ENCODE measurements at places on chromosomes 2 and 18.

DNA sequence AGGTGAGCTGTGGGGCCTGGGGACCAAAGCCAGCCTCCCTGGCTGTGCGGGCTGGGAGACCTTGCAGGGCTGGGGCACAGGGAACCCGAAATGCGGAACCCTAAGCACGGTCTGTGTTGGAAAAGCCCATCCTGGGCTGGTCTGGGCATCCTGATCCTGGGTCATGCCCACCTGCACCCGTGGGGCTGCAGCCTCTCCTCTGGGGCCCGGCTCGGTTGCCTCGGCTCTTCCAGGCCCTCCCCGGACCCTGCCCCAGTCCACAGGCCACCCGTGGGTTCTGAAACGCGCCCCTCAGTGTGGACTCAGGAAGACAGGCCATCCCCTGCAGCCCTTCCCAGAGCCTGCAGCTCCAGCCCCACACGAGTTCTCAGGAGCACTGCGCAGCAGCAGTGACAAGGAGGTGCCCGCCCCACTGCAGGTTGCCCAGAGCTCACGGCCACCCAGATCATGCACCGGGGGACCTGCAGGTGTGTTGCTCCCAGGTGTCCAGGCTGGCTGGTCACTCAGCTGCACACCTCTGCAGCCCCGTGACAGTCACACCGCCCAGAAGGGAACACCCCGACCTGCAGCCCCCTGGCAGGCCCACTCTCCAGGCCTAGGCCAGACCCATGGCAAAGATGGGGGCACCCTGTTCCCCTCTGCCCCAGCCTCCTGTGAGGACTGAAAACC is 12.2 kb upstream of the NFATC1 start:
- no peak for DNase-seq

- no peak for DNase-seq
Observed at GRCh38 chr2:201348758-201349157, 8.4 kb downstream of the FLACC1 start.

- no peak for DNase-seq
Observed at GRCh38 chr2:1136846-1137245, 186.2 kb downstream of the SNTG2 start.

- no peak for DNase-seq
Observed at GRCh38 chr2:154713675-154714074, 15.2 kb downstream of the KCNJ3 start.

DNA sequence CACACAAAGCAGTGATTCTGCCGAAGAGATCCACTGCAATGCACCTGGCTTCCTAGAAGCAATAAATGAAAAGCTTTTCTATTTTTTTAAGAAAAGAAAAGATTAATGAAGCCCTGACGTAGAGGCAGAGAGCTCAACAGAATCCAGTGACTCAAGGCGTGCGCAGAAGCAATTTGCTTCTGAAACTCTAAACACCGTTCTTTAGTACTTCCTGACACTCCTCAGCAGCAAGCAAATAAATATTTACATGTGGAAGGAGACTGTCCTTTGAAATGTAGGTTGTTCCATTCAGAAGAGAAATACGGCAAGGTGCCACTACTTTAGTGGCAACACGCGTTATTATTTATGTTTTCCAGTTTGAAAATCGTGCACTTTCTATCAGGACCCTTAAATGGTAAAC is 126.2 kb upstream of the ZNF516 start:
- DNase-seq = no peak

DNA sequence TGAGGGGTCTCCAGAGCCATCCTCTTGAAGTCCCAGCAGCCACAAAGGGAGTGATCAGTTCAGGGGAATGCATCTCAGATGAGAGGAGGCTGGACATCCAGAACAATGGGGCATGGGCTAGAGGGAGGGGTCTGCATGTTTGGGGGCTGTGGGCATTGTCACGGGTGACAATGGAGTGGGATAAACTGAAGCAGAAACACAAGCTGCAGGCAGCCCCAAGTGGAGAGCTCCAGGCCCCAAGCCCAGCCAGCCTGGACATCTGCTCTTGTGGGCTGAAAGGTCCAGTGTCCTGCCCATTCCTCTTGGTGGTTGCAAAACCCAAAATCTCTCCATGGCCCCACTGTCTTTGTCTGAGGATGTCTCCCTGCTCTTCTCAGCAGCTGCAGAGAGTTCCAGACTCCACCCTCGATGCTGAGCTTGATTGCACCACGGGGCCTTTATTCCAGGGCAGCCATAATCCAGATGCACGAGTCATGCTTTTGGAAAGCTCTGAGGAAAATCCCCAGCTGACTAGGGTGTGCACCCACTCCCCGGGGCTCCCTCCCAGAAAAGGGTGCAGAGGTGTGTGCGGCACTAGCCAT is 149.4 kb downstream of the TNS1 start:
- no peak for DNase-seq

GRCh38 chr2:54708584-54709335 is 14.7 kb upstream of the EML6 start:
- DNase-seq = no peak

GRCh38 chr2:12642859-12643258 is 73.9 kb upstream of the TRIB2 start:
- DNase-seq = no peak

GRCh38 chr2:224145751-224146355 is 106.8 kb upstream of the SERPINE2 start:
- DNase-seq = no peak

DNA sequence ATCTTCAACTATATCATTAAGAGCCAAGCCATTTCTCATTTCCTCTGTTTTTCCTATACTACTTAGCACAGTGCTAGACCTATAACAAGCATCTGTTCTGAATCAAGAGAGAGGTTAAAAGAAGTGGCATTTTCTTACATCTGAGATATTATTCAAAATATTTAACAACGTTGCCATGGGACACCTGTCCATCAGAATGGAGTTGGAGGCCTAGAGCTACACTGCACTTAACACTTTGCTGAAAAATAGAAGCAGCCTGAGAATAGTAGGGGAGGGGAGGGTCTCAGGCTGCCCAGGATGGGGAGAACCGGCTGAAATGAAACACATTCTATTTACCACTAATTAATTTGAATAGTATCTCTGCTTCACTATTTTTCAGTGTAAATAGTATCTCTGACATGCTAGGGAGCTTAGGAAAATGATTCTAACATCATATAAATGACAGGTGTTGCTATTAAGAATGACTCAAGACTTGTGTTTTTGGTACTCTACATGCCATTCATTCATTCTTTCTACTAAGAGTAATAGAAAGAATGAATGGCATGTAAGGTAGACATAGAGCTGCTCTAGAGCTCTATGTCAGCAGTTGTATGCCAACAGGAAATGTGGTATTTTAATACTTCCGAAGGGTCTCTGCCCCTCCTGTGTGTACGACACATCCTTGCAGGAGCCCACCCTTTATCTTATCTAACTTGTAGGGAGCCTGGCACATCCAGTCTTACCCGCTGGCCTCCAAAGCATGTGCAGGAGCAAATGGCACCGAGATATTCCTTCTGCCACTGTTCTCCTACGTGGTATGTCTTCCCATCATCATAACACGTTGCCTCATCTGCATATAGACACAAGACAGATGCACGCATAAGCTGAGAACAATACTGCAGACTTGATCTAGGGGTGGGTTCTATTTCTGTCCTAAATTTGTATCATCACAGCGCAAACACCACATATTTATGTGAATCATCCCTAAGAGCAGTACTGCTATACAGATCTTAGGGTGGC is 52.6 kb downstream of the ATIC start:
- no peak for DNase-seq

GRCh38 chr2:126368758-126369157 is 287.2 kb upstream of the GYPC start:
- DNase-seq = no peak

DNA sequence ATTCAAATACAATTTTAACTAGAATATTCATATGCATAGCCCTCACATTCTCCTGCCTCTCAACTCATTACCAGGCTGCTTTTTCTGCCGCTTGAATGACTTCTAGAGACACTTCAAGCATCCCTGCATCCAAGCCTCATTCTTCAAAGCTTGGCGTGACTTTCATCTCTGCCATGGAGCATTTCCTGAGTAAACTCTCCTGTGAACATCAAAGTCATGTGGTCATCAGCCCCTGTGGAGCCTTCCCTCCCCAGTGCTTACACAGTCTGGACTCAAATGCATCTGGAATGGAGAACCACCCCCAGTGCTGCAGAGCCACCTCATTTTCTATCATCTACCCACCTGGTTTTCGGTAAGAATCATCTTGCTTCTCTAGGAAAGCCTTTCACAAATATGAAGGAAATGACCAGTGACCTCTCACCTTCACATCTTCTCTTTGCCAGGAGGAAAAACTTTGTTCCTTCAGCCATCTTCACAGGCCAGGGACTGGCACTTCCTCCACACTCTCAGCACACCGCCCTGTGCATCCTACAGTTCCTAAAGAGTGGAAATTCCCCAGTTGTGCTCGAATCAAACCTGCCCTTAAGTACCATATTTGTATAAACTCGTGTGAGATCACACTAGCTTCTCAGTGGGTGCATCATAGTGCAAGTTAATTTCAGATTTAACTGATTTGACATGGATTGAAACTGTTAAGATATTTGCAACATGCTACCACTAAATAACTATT is 116.4 kb downstream of the COL6A3 start:
- no peak for DNase-seq

DNA sequence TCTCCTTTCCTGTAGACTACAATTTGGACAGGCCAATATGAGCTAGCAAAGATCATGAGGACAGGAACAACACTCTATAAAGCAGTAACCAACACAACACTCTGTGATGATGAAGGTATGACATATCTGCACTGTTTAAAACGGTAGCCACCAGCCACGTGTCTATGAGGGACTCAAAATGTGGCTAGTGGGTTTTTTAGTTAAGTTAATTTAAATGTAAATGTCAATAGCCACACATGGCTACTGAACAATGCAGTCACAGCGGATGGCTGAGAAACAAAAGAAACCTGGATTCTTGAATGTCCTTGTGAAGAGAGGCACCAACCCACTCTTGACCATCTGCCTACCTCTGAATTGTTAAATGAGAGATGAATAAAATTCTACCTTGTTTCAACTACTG is 33.9 kb downstream of the FANCL start:
- DNase-seq = no peak

GRCh38 chr2:130380096-130380934 is 24.5 kb downstream of the PTPN18 start:
- DNase-seq = no peak

GRCh38 chr18:73942081-73942625 is 205.5 kb downstream of the FBXO15 start:
- DNase-seq = no peak

GRCh38 chr18:80239830-80240229 is 7.5 kb downstream of the PARD6G start:
- no peak for DNase-seq

DNA sequence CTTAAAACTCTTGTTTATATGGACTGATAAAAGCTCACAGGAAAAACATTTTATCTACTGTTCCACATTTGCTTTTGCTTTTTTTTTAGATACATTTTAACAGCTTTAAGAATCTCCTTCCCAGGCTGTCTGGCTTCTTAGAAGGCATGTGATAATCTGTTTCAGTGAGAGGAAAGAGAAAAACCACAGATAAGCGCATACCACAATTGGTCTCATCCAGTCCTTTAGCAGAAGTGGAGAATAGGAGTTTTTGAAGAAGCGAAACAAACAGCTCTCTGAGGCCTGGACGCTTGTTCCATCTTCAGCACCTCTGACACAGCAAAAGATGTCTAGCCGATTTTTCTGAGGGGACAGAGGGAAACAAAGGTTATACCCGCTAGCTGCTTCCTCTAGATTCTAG is 37.6 kb downstream of the RMC1 start:
- no peak for DNase-seq

DNA sequence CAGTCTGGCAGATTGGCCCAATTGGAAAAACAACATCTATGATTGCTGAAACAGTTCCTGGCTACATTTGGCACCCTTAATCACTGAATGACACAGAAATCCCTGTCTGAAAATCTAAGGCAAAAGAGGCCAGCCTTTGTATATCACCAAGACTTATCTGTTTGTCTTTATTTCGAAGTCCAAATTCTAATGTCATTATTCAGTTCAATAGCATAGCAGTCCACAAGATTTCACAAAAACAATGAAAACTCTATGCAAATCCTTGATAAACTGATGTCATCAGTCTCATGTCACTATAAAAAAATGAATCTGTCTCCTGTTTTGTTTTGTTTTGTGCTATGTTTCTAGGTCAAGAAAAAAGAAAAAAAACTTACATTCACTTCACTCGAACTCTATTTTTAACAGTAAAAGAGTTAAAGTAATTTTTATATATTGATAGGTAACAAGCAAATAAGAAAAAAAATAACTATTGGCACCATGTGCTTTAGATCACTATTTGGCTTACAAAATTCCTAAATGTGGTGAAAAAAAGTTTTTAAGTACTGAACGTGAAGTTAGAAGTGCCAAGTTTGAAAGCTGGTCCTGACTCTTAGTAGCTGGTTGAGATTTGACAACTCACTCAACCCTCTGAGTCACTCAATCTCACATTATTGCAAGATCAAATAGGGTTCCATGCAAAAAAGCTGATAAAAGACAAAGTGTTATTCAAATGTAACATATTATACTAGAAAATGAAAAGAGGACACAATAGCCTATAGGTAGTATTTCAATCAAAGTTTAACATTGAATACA is 359.3 kb downstream of the IRS1 start:
- no peak for DNase-seq

- DNase-seq = no peak
Observed at GRCh38 chr2:39128919-39129391, 8.1 kb upstream of the SOS1 start.

DNA sequence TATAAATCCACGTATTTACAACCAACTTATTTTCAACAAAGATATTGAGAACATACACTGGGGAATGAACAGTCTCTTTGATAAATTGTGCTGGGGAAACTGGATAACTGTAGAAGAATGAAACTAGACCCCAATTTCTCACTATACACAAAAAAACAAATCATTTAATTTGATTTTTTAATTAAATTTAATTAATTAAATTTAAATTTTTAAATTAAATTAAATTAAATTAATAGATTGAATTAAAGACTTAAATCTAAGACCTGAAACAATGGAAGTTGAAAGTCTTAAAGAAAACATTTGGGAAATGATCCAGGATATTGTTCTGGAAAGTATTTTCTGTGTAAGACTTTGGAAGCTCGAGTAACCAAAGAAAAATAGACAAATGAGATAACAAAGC is 301.4 kb downstream of the GALNT13 start:
- no peak for DNase-seq

GRCh38 chr18:54392543-54393023 is 34.9 kb downstream of the C18orf54 start:
- DNase-seq = peak; percentile 27

GRCh38 chr2:28635191-28635611 is 116.4 kb upstream of the PPP1CB start:
- no peak for DNase-seq

DNA sequence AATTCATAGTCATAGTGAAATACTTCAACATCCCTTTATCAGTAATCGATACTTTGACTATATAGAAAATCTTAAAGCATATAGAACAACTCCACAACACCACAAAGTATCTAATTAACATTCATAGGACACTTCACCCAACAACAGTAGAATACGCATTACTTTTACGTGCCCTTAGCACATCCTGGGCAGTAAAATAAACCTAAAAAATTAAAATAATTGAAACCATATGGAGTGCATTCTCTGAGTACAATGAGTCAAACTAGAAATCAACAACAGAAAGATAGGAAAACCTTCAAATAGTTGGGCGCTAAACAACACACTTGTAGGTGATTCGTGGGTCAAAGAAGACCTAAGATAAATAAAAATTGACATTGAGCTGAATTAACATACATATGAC is 442.9 kb downstream of the SUCLG1 start:
- no peak for DNase-seq

Data from nephron progenitor cell (in vitro differentiated cells).